Smooth muscle cell of the umbilical artery (primary cell): ENCODE measurements at places on chromosomes 11 and 22. TPM values are rescaled to one million over a fixed set of nuclear protein-coding genes. Genes with fewer than 3 reads are reported as not detected.

The SLCO2B1 gene
- 0.30 and 0.88 TPM in 2 replicates for total RNA-seq

The PRSS23 gene
- total RNA-seq, result 189 and 306 TPM in 2 replicates

The MEI1 gene
- 0.28 and 0.30 TPM in 2 replicates for total RNA-seq

The DDT gene
- 75.8 and 104 TPM in 2 replicates for total RNA-seq

The PLEKHB1 gene
- 1.2 and 1.4 TPM in 2 replicates for total RNA-seq
